CD8-positive, alpha-beta T cell (primary cell): ENCODE measurements at places on chromosomes 2 and 18.

DNA sequence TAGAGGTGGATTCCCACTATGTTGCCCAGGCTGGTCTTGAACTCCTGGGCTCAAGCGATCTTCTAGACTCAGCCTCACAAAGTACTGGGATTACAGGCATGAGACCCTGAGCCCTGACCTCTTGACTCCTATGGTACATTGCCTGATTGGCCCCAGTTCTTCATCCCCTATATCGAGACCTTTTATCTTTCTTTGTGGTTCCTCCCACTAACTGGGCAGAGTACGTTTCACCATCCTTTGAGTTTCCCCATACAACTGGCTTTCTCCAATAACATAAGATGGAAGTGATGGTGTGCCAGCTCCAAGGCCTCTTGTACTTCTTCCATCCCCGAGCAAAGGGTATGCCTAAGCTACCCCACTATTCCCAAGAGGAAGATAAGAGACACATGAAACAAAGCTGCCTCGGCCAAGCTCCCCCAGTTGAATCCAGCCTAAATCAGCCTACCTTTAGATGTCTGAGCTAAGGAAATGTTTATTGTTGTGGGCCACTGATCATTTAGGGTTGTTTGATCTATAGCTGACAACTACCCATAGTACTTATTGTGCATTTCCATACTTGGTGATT, 8.3 kb upstream of the TMEM247 start:
- DNase-seq, result no peak

DNA sequence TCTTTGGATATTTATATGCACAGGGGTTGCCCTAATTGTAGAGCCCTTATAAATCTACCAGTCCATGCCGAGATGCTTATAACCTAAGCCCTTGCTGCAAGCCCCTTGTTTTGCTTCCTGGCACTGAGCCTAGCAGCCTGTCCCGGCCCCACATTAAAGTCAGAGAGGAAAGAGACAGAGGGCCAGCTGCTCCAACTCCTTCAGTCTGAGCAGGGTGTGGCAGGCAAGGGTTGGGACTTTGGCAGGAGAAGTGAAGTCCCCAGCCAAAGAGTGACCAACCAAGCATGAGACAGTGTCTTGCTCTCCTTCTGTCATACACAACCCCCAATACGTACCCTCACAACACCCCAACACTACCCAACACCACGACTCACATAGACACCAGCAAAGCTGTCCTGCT, 54.7 kb upstream of the FZD7 start:
- no peak for DNase-seq

GRCh38 chr2:7685342-7686015, 768.3 kb downstream of the RNF144A start:
- DNase-seq, result no peak

GRCh38 chr18:55189972-55190371, 230.7 kb upstream of the CCDC68 start:
- no peak for DNase-seq

- no peak for DNase-seq
Measured at GRCh38 chr2:236661762-236662110, 92.1 kb downstream of the ACKR3 start.

DNA sequence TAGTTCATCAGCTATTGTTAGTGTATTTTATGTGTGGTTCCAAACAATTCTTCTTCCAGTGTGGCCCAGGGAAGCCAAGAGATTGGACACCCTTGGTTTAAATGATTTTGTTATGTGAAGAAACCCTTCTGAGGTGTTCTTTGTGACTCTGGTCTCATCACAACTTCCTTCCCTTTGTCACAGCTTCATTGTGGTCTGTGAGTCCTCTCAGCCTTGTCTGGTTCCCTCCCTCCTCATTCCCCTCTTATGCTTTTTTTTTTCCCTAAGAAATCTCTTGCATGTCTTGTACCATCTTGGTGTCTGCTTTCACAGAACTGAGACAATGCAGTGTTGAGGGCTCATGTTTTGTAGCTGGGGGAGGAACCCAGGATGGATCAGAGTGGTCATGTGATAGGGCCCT, 118.9 kb downstream of the TMEM182 start:
- DNase-seq, result no peak

DNA sequence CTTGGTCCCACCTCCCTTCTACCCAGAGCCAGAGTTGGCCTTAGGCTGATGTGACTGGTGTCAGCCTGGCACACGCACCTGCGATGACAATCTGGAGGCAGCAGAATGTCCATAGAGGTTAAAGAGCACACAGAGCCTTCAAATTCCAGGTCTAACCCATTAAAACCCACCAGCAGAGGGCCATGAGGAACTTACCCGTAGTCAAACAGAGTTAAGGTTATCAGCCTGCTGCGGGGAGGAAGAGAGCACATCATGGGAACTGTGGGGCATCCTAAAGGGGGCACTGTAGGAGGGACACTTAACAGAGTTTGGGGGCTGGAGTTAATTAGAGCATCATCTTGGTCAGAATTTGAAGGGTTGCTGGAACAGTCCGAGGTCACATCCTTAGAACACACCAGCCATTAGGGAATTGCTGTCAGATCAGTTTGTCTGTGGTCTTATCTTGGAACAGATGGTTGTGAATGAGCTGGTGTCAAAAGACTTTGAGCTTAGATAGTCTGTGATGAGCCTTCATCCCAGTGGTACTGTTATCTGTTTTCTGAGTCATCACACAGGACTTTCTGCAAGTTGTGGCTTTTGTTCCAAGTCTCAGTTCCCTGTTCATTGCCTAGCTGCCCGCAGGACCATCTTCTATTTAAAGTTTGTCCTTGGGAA, 248.6 kb downstream of the LOXHD1 start:
- DNase-seq, result no peak

DNA sequence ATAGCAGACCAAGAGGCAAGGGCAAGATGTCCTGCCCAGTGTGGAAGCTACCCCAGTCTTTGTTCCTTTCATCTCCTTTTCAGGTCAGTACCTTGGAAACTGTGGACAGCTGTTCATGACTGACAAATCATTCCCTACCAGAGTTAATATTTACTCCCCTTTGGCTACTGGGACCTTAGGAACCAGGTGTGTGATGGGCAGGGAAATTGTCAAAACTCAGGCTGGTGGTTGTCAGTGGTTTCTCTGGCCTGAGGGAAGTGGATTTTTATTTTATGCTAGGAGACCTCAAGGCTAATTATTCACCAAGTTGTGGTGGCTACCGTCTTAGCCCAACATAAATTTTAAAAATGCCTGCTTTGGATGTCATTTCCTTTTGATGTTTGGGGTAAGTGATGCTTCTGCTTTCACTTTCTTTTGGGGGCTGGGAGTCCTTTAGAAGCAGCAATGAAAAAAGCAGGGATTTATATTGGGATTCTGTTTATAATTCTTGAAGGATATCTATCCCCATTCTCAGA, 119.3 kb downstream of the SETBP1 start:
- no peak for DNase-seq

DNA sequence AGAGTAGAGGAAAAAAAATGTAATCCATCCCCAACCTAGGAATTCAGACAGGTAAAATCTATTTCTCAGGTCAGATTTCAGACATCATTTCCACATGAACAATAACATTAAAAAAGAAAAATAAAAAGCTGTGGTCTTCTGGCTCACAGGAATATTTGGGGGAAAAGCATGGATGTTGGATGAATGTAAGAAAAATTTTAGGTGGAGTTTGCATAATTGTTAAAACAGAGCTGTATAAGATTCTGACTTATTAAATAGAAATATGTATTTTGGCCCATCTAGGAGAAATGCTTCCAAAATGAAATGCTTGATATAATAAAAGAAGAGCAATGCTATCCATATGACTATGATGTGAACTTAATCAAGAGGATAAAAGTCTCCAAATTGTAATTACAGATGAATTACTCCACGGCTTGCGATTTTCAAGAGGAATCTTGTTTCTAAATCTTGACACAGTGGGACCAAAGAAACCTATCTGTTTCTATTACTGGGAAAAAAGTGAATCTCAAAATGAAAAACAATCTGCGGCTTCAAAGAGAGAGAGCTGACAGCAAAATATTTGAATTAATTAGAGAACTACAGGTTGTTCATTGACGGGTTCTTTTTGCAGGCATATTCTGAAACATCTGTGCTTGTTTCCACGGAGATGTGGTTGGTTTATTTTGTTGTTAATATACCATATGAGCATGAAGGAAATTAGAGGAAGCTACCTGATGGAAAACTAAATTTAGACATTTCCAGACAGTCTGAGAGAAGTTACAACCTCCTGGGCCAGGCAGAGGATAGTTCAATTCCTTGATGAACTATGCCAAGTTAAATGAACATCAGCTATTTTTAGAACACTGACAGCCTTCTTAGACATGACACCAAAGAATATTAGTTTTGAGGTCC, 468.7 kb downstream of the PID1 start:
- no peak for DNase-seq

DNA sequence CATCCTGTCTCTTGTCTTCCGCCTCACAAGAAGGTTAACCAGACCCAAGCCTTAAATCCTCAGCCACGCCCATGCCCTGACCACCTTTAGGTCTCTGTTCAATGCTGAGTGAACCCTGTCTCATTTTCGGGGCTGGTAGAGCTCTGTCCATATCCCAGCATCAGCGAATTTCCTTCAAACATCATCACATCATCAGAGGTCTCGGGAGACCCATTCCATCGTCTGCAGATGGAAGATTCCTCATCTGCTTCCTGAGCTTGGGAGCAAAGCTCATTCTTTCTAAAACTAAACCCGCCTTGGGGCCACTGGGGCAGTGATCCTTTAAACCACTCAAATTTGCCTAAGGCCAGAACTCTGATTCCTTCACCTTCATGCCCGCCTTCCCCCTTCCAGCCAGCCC, 173.7 kb downstream of the TTC32 start:
- DNase-seq, result no peak

GRCh38 chr18:10349561-10349960, 104.9 kb upstream of the APCDD1 start:
- no peak for DNase-seq

GRCh38 chr2:164335128-164335527, 286.2 kb downstream of the GRB14 start:
- no peak for DNase-seq

DNA sequence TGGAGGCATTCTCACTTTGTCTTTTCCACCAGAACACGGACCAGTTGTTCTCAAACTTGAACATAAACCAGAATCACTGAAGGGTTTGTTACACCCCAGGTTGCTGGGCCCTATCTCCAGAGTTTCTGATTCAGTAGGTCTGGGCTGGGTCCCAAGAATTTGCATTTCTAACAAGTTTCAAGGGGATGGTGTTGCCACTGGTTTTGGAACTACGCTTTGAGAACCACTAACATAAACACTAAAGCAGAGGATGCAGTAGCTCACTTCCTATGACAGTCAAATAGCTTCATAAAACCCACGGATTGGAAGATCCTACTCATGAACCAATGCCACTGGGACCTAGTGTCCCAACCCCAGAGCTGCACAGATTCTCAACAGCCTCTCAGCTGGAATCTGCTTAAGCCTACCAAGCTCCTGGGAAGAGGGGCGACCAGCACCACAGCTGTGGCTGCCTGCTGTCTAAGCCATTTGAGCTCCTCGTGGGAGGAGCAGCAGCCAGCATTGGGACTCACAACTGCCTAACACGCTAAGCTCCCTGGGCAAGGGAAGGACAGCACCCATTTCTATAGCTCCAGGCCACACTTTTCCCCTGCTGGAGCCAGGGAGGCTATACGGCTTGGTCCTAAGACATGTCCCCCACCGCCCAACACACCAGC, 62.5 kb downstream of the C1D start:
- no peak for DNase-seq

- no peak for DNase-seq
Measured at GRCh38 chr18:63980027-63980426, 10.1 kb downstream of the SERPINB8 start.

- DNase-seq, result no peak
Measured at GRCh38 chr2:144281476-144281875, 238.4 kb downstream of the ZEB2 start.

- DNase-seq, result no peak
Measured at GRCh38 chr2:17043173-17043572, 377.5 kb upstream of the CYRIA start.

GRCh38 chr2:112891385-112891831, 19.6 kb upstream of the IL37 start:
- no peak for DNase-seq

- DNase-seq, result no peak
Measured at GRCh38 chr2:144690771-144691170, 170.9 kb upstream of the ZEB2 start.

DNA sequence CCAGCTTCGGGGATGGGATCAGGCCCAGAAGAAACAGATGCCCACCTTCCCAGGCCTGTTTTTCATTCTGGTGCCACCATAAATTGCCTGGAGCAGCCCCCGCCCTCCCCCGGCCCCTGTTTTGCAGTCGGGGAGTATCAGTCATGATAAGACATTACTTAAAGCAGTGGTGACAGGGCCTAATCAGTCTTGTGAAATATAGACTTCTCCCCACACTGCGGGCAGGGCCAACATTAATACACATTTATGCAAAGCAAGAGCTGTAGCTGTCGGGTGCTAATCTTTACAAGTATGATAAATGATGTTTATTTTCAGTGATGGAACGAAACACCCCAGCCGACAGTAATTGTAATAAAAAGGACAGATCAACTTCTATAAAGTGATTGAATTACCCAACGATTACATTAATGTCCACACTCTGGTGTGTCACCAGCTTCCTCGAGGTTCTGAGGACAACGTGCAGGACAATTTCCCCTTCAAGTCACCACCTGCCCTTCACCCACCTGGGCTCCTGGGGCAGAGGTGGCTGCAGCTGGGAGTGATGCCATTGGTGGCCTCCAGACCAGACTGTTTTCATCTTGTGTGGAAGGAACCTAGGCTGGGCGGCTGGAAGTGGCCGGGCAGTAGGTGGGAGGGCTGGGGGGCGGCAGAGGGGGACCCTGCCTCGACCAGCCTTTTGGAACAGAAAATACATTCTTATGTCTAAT, 226.0 kb downstream of the TFCP2L1 start:
- DNase-seq, result no peak

- no peak for DNase-seq
Measured at GRCh38 chr2:235551965-235552364, 58.1 kb downstream of the AGAP1 start.

DNA sequence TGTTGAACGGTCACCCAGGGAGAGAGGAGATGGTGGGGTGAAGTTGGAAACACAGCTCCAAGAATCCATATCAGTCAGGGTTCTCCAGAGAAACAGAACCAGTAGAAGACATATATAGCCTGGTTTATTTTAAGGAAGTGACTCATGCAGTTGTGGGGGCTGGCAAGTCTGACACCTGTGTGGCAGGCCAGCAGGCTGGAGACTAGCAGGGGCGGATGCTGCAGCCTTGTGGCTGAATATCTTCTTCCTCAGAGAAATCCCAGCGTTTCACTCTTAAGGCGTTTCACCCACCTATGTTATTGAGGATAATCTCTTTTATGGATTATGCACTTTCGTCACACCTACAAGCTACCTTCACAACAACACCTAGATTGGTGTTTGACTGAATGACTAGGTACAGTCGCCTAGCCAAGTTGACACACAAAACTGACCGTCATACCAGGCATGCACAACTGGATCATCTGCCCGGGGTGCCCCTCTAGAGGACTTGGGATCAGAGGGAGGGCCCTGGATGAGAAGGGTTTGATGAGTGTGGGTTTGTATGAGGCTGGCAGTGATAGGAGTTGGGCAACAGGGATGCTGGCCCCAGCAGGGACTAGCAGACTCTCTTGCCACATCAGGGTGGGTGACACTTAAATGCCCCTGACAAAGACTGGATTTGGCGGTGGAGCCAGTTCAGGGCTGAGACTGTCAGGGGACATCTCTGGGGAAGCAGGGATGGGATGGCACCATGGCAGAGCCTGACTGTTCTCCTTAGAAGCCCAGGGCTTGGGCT, 23.4 kb downstream of the MROH2A start:
- DNase-seq, result no peak

GRCh38 chr2:241901500-241902351, 32.2 kb downstream of the RTP5 start:
- DNase-seq, result no peak
